ENCODE measurements at places on chromosomes 2 and 18. TPM values are rescaled to one million over a fixed set of nuclear protein-coding genes. Genes with fewer than 3 reads are reported as not detected.

NYAP2 gene
- not detected for total RNA-seq

ASNSD1 gene
- total RNA-seq: 42.0 TPM

RAX gene
- total RNA-seq: not detected

TMEM18 gene
- total RNA-seq: 22.4 TPM

LIMS3 gene
- 1.7 TPM for total RNA-seq

OTX1 gene
- total RNA-seq: not detected

GPR45 gene
- not detected for total RNA-seq

RNU2-63P gene
- not detected for total RNA-seq

GAREM1 gene
- 11.0 TPM for total RNA-seq

ZNF236 gene
- 15.4 TPM for total RNA-seq

UGT1A10 gene
- total RNA-seq: not detected

ABCB11 gene
- total RNA-seq: not detected

IL36A gene
- total RNA-seq: not detected

CIB4 gene
- not detected for total RNA-seq

TUBA3E gene
- total RNA-seq: 0.22 TPM
